Cardiac fibroblast (primary cell): ENCODE measurements at places on chromosomes 6 and 20.

- DNase-seq, result peak; percentile 56
These were observed 129.3 kb upstream of the UST start for GRCh38 chr6:148617530-148617929.

DNA sequence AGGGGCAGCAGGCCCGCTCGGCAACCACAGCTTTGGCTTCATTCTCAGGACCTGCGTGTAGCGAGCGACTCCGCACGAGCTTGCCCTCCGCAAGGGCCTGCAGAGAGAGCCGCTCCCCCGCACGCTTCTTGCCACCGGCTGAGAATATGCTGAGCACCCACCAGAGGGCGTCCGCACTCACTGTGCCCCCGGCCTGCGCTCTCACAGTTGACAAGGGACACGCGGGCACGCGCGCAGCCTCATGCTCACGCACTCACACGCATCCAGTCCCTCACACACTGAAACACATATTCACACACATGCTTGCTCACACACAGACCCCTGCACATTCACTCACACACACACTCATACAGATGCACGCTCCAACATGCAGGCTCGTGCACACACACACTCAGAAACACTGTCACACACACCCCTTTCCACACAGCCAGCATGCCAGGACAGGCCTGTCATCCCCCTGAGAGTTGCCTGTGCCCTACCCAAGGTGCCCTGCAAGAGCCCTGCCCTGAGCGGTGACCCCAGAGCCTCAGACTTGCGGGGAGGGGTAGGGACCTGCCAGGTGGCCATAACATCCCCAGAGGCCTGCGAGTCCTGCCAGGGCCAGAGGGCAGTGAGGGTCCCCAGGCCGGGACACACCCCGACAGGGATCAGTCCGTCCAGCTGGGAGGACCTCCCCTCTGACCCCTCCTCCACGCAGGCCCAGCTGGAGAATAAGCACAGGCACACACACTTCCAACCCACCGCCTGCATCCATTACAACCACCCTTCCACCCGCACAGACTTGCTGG is 174.1 kb downstream of the BMP7 start:
- peak; percentile 44 for DNase-seq

GRCh38 chr6:71224011-71224410 is 64.6 kb upstream of the OGFRL1 start:
- DNase-seq, result no peak

- DNase-seq, result no peak
These were observed 502 bp upstream of the HTR1E start for GRCh38 chr6:86936834-86937218.

DNA sequence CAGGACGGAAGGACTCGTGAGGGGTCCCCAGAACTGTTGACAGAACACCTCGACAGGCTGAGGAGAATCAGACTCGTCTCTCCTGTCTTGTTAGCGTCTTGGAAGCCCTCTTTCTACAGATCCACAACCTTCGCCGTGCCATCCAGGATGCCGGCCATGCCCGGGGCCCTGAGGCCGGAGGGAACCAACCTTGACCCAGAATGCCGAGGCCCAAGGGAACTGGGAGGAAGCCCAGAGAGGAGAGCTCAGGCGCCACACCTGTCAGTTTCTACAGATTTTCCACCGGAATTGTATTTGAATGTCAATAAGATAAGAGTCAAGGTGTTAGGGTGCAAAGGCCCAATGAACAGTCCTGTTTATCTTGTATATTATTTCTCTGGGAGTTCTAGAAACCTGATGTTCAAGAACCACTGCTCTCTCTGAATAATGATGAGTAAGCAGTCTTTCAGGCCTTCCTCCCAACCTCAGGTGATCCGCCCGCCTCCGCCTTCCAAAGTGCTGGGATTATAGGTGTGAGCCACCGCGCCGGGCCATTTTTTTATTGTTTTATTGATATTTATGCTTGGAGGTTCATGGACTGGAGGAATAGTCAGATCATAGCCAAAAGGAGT is 799 bp upstream of the ME1 start:
- DNase-seq, result no peak

- DNase-seq, result peak; percentile 96
These were observed 185.8 kb upstream of the TENT5A start for GRCh38 chr6:81938014-81938856.

- peak; percentile 84 for DNase-seq
These were observed 121.5 kb upstream of the NEDD9 start for GRCh38 chr6:11353921-11354389.

- DNase-seq, result no peak
These were observed 110.7 kb downstream of the PDE10A start for GRCh38 chr6:165552248-165552736.

DNA sequence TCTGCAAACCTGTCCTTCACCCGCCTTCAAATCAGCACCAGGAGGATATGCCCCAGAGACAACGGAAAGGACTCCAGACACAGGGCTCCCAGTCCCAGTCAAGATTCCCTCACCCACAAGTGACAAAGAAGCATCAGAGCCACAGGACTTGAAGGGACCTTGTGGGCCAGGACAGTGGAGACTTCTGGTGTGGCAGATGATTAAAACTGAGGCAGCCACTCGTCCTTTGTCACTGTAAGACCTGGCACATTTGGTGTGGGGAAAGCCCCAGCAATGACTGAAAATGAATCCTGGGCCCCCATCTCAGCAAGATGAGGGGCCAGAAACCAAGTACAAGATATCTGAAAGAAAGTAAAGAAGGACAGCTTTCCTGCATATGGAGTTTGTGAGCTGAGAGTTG is 15.6 kb upstream of the GMPR start:
- no peak for DNase-seq

GRCh38 chr6:126738641-126739040 is 379.8 kb upstream of the RSPO3 start:
- DNase-seq, result no peak

DNA sequence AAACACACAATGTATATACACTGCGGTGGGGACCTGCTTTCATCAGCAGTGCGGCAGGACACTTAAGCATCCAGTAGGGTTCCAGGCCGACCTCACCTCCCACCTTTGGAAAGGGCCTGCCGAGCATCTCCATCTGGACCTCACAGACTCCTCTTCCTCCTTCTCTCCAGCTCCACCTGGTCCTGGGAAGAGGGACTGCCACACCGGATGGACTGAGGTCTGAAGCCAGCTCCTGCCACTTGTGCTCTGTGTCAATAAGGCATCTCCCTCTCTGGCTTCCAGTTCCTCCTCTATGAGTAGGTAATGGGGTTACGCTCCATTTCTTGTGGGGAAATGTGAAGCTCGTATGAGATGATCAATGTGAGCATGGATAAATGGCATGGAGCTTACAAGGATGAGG is 19.1 kb upstream of the NNAT start:
- no peak for DNase-seq

- DNase-seq, result no peak
These were observed 36.6 kb upstream of the FAM50B start for GRCh38 chr6:3812596-3812995.

DNA sequence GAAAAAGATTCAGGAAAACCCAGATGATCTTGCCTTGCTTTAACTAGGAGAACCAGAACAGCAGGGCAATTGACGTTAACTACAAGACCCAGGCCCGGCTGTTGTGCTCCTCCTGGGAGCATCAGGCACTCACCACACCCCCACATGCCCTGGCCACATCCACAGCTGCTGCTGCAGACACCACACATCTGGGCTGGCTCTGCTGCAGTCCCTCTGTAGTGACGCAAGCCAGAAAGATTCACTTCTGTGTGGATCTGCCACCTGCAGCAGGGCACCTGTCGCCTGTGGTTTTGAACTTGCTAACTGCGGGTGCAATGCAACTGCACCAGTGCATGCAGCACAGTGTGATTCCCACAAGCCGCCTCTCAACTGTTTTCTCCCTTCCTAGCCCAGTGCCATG is 228.8 kb downstream of the SYNDIG1 start:
- DNase-seq, result no peak

- no peak for DNase-seq
These were observed 340.2 kb downstream of the DHX35 start for GRCh38 chr20:39302312-39302711.

DNA sequence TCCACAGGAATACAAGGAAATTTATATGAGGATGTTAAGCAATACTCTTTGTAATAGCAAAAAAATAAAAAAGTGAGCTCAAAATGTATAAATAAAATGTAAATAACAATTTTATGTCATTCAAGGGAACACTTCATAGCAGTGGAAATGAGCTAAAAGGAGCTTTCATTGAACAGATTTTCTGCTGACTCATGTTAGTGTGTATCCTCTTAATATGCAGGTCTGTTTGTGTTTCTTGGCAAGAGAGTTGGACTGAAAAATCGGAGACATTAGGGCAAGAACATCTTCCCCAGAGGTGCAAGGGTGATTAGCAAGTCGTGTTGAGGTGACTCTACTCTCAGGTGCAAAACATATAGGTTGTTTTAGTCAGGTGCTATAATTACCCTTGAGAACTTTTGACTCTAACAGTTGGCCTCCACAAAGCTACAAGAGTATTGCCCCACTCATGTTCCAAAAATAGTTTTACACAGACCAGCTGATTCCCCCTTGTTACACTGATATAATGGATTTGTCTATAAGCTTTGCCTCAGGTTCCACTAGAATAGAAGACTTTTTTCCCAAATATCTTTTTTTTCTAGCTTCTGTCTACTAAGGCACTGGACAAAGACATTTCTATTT is 702.9 kb downstream of the TENT5A start:
- DNase-seq, result peak; percentile 32

DNA sequence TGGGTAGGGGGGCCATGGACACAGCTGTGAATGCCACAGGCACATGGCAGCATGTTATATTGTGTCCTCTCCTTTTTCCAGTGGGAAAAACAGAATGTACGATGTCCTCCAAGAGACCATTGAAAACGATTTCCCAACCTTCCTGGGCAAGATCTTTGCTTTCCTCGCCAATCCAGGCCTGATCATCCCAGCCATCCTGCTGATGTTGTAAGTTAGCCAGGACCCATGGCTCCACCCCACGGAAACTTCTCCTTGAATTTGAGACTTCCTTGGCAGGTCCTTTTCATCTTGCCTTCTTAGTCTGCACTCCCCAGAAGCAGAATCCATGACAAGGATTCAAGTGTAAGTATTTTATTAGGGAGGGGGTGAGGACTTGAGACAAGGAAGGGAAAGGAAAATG is 28.2 kb upstream of the NOP56 start:
- DNase-seq, result no peak

DNA sequence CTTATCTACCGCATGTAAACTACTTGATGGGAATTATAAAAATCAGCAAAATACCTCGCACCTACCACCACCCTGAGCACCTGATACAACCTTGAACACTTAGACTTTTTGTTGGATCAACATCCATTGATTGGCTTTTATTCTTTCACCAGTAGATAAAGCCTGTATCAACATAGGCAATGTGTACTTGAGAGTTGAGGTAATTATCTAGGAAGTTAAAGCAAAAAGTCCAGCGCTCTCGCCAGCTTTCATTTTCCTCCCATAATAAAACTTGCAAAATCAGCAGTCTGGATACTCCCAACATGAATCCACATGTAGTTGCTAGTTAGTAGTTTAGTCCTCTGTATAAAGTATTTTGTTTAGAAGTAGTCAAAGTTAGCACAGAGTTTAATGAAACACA is 132.0 kb upstream of the PRDM1 start:
- DNase-seq, result no peak

DNA sequence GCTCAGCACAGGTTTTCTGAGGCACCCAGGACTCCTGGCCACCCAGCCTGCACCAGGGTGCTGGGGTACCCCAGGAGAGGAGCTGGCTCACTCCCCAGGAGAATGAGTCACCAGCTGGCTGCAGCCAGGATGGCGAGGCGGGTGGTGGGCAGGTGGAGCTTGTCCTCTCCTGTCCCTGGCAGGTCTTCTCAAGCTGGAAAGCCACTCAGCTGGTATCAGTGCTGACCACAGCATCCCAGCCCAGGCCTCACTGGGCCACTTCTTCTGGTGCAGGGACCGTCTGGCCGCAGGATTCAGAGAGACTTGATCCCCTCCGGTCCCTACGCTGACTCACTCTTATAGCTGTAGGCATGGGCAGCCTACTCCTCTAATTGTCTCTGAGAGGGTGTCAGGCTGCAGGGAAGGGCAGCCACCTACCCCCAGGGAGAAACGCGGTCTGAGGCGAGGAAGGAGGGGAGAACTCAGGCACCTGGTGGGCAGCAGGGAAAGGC is 22.2 kb downstream of the TFEB start:
- peak; percentile 42 for DNase-seq

DNA sequence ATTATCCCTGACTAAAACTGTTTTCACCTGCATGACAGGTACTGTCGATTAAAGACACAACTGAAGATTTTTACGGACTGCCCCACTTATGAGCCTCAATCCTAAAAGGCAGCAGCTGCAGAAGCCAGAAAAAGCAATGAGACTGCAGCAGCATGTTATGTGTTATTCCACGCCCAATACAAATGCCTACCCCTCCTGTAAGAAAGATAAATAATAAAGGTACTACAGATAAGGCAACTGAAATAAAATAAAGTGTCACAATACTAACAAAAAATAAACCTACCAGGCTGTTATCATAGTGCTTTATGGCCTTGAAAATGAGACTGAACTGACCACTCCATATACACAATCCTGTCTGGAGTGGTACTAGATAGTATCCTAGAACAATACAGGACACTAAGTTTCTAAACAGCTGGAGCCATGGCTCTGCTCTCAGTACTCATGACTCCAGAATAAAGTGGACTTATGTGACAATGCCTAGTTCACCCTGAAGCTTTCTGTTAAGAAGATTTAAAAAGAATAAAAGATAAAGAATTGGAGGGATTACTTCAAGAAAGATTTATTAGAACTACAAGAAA is 9.5 kb downstream of the BCLAF1 start:
- no peak for DNase-seq

- peak; percentile 44 for DNase-seq
These were observed 5.9 kb downstream of the C6orf163 start for GRCh38 chr6:87350516-87350915.

GRCh38 chr20:24765316-24766142 is 183.5 kb upstream of the CST7 start:
- DNase-seq, result no peak

GRCh38 chr6:103193413-103193812 is 1666.3 kb downstream of the HACE1 start:
- no peak for DNase-seq

- no peak for DNase-seq
These were observed 1.5 kb downstream of the HTR1B start for GRCh38 chr6:77461796-77462195.

- DNase-seq, result peak; percentile 74
These were observed 61.7 kb upstream of the SLC22A23 start for GRCh38 chr6:3518356-3519190.
